ENCODE measurements at places on chromosomes 7 and 10. TPM values are rescaled to one million over a fixed set of nuclear protein-coding genes. Genes with fewer than 3 reads are reported as not detected.

GRCh38 chr7:139737221-139738100 lies 40.3 kb downstream of the HIPK2 start:
- no peak for DNase-seq

GRCh38 chr7:138603549-138604318 lies 97.4 kb downstream of the SVOPL start:
- DNase-seq, result no peak

DNA sequence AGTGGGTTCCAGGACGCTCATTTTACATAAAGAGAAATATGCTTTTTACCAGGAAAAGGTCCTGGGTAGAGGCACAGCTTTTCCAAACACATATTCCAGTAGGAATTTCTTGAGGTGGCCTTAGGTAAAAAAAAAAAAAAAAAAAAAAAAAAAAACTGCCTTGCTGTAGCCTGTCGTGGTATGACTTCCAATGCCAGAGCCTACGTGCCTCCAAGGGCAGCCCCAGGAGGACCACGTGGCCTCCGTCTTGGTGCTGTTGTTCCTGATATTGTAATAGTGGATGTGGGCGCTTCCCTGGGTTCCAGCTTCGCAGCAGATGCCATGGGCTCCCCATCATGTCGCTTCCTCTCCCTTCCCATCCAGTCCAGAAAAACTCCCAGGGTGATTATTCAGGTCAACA lies 49.3 kb downstream of the PRKAG2 start:
- DNase-seq, result no peak

- no peak for DNase-seq
Measured at GRCh38 chr7:159007996-159008389, 136.7 kb downstream of the VIPR2 start.

DNA sequence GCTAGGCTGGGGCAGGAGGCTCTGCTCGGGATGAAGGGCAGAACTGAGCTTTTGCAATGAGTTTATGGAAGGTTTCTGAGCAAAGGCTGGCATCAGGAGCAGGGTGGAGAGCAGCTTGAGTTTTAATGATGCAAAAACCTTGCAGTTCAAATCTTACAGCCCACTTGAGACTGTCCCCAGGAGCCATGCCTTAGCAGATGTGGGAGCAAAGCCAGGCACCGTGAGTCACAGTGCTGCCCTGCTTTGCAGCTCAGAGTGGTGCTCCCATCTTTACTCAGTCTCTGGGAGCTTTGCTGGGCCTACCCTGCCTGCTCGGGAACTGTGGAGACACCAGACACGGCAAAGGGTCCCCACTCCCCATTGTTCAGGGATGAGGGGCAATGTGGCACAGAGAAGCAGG lies 122.4 kb upstream of the NPS start:
- no peak for DNase-seq

DNA sequence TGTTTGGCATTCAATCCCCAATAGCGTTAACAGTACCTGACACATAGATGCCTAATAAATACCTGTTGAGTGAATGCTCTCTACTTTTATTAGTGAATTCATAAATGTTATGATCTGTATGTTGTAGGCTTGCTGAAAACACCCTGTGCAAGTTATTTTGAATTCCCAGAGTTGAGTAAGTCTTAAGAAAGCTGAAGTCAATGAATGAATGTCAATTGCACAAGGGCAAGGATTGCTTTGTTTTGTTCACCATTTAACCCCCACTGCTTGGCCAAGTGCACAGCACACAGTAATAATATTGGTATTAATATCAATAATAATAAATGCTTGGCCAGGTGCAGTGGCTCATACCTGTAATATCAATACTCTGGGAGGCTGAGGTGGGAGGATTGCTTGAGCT lies 10.2 kb downstream of the CPA1 start:
- peak; percentile 12 for DNase-seq

GRCh38 chr7:101717628-101718357 lies 88.7 kb upstream of the MYL10 start:
- DNase-seq, result no peak

GRCh38 chr10:51082857-51083256 lies 8.6 kb downstream of the PRKG1 start:
- DNase-seq, result no peak

GRCh38 chr10:98340261-98340939 lies 72.4 kb upstream of the LOXL4 start:
- no peak for DNase-seq

GRCh38 chr7:150660939-150661613 lies 24.4 kb upstream of the GIMAP2 start:
- no peak for DNase-seq

GRCh38 chr7:55546814-55547213 lies 25.5 kb downstream of the VOPP1 start:
- no peak for DNase-seq

- DNase-seq, result no peak
Measured at GRCh38 chr7:1855725-1856160, 185.7 kb downstream of the ELFN1 start.

TMEM176B gene
- 19.5 TPM for total RNA-seq

ATOH7 gene
- total RNA-seq, result not detected

- DNase-seq, result no peak
Measured at GRCh38 chr7:101172854-101173751, 7.0 kb downstream of the NAT16 start.

GRCh38 chr7:122413339-122413738 lies 108.8 kb upstream of the FEZF1 start:
- no peak for DNase-seq

- no peak for DNase-seq
Measured at GRCh38 chr10:48523820-48524758, 80.8 kb downstream of the ARHGAP22 start.

GRCh38 chr10:132724446-132724845 lies 61.5 kb downstream of the NKX6-2 start:
- DNase-seq, result no peak

- no peak for DNase-seq
Measured at GRCh38 chr10:51937308-51938140, 238.1 kb upstream of the CSTF2T start.

DNA sequence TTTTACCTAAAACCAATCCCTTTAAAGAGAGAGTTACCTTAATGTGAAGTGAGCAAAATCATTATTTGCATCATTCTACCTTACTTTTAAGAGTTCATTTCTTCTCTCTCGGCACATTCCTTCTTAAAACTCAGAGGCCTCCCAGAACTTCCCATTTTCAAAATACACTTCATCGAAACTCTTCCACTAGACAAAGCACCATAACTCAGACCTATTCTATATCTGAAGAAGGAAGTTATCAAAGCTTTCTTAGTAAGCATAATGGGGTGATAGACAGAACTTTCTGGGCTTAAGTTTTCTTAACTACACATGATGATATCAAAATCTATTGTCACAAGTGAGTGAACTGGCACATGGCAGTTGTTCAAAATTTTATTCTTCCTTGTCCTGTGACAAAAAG lies 24.6 kb upstream of the GNAT3 start:
- DNase-seq, result no peak

DNA sequence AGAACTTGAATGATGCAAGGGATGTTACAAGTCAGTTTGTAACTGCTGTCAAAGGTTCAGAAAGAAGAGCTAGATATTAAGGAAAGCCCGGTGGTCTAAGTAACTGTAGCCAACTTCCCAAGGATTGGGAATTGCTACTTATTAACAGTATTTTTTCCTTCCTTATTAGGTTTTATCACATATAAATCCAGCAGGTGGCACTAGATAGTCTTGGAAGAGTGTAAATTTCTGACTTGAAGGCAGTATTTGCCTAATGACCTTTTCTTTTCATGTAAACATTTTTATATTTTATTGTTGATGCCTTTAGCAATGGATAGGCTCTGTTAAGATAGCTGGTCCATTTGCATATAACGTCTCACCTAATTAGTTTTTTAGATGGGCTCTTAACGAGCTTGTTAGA lies 51.2 kb downstream of the ANLN start:
- no peak for DNase-seq

GRCh38 chr10:6657196-6657595 lies 77.1 kb upstream of the PRKCQ start:
- no peak for DNase-seq

GRCh38 chr7:97020601-97020995 lies 4.0 kb downstream of the DLX5 start:
- peak; percentile 53 for DNase-seq

- DNase-seq, result no peak
Measured at GRCh38 chr7:26686448-26686981, 177.9 kb downstream of the SKAP2 start.

DNA sequence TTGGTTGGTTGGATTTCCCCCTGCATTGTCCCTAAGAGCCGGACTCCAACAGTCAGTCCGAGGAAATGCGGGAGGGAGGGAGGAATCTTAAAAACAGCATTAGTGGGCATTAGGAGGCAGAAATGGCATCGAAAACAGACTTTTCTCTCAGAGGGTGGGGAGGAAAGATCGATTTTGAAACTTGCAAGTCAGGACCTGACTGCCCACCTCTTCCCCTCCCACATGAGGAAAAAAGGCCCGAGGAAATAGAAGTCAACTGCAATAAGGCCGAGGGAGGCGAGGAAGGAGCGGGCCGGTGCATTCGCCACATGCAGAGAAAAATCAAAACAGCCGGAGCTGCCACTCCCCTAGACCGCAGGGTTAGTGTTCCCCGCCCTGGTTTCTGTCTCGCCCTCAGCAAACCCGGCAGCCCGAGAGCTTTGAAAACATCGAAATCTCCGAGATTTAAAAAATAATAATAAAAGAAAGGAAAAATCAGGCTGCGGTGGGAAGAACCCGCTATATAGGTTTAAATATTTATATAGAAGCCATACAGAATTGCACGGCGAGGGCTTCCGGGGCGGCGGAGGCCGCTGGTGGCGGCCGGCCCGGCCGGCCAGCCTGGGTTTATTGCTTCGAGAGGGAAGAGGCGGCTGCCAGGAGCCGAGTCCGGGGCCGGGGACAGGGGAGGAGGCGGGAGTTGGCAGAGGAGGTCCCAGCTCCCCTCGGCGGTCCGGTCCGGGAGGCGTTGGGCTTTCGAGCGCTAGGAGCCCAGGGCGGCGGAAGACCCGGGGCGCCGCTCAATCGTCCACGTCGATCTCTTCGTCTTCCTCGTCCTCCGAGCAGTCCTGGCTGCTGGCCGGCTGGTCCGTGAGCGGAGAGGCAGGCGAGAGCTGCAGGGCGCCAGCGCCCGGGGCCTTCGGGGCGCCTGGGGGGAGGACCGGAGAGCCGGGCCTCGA lies 2.5 kb downstream of the LBX1 start:
- no peak for DNase-seq

CYP3A5 gene
- 4.6 TPM for total RNA-seq

- DNase-seq, result peak; percentile 75
Measured at GRCh38 chr7:64890761-64891362, 12.2 kb upstream of the ZNF273 start.

DNA sequence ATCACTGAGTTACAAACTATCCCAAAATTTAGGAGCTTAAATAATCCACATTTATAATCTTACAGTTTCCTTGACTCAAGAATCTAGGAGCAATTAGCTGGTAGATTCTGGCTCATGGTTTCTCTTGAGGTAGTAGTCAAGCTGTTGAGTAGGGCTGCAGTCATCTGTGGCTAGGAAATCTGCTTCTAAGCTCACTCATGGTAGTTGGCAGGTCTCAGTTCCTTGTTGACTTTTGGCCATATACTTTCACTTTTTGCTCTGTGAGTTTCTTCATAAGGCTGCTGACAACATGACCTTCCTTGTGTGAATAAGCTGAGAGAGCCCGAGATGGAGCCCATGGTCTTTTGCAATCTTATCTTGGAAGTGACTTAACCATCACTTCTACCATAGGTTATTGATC lies 10.8 kb upstream of the ETV1 start:
- no peak for DNase-seq

GRCh38 chr7:36037121-36037662 lies 115.9 kb upstream of the EEPD1 start:
- DNase-seq, result no peak

RGR gene
- total RNA-seq, result 1.4 TPM

- no peak for DNase-seq
Measured at GRCh38 chr7:132998763-132999162, 83.1 kb downstream of the CHCHD3 start.

- no peak for DNase-seq
Measured at GRCh38 chr7:137934941-137935883, 66.7 kb downstream of the CREB3L2 start.

DNA sequence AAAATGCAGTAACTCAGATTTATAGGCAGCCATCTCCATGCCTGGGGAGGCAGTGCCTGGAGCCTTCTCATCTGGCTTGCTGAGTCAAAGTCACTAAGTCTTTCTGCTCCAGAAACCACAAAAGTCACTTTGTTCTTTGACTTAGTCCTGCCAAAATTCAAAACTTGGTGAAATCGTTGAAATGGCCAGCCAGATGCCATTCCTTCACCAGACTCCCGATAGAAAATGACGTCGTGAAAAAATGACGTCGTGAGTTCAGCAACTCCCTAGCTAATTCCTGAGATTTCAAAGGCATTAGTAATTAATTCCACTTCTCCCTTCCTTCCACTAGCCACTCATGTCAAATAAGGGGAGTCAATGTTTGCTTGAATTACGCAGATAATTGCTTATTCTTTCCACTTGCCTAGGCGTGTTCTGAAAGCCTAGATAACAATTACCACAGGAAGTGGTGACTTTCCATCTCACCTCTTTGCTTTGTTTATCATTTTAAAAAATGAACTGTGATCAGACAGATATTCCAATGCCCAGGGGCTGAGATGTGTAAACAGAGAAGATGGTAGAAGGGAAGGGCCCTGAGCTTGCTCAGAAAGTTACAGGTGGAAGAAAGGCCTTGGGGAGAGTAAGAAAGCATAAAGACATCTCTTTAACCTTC lies 48.5 kb upstream of the OSBPL3 start:
- no peak for DNase-seq

RBP4 gene
- total RNA-seq, result not detected

CRPPA gene
- 3.6 TPM for total RNA-seq

SPDYE2 gene
- total RNA-seq, result not detected

- no peak for DNase-seq
Measured at GRCh38 chr7:18671176-18671575, 175.6 kb downstream of the HDAC9 start.

DGKI gene
- 1.3 TPM for total RNA-seq

GRCh38 chr7:25835197-25835596 lies 316.8 kb upstream of the NFE2L3 start:
- DNase-seq, result no peak

DNA sequence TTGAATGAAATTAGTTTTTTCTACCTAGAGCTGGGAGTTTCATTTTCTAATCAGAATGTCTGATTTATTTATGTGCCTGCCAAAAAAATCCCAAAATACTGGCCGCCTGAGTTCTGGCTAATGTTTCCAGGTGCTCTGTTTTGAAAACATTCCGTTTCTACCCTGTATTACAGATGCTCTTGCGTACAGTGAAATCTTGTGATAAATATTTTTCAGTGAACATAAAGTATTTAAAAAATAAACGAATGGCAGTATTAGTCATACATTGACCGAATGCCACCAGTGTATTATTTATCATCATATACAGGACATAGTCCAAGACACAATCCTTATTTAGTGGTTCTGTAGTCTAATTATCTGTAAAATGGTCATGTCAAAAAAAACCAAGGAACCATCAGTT lies 102.8 kb downstream of the KAT6B start:
- DNase-seq, result no peak

DNA sequence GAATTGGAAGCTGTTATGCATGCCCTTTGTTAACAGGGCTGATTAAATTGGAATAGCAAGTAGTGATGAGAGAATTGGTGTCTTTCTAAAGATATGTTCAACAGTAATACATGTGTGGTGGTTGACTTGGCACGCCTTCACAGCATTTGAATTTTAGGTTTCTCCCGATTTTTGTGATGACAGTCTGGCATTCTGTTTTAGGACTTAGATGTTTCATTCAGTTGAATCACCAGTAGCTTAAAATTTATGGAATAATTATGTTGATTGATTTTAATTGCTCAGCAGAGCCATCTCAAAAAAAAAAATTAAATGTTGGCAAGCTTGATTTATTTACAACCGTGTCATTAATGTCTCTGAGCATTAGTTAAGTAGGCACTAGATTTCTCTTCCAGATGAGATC lies 219.7 kb downstream of the CSTF2T start:
- no peak for DNase-seq

GRCh38 chr10:33125522-33126517 lies 167.8 kb upstream of the ITGB1 start:
- DNase-seq, result no peak

Measured in esophagus muscularis mucosa (tissue), 4 donors.